Activated naive CD8-positive, alpha-beta T cell treated with anti-CD3 and anti-CD28 coated beads for 36 hours (primary cell): ENCODE measurements at places on chromosomes 4 and X. TPM values are rescaled to one million over a fixed set of nuclear protein-coding genes. Genes with fewer than 3 reads are reported as not detected.

DNA sequence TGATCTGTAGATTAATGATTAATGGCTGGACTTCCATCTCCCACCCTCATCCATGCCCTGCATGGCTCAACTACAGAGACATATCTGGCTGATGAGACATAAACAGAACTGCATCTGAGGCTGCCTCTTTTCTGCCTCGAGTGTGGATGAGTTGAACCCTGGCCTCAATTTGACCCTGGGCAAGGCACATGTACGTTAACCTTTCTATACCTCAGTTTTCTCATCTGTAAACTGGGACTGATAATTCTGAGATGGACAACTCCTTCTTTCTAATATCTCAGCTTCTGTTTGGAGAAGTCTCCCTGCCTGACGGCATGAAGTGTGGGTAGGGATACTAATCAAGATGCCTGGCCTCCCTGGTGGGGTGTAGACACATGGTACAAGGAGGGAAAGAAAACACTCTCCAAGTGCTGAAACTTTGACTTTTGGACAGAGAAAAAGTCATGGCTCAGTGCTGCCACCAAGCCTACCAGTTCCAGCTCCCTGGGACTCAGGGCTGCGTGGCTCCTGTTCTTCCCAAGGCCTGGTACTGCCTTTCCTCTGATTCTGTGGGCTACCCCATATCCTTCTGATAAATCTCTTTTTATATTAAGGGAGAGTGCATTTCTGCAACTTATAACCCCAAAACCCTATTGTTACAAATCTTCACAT, 64.4 kb downstream of the HAUS3 start:
- DNase-seq = no peak

The TSPAN7 gene
- 0.37 TPM for total RNA-seq

The REELD1 gene
- 0.20 TPM for total RNA-seq

- DNase-seq = no peak
Measured at GRCh38 chr4:13430834-13431568, 53.1 kb downstream of the RAB28 start.

The FAT4 gene
- total RNA-seq = not detected

DNA sequence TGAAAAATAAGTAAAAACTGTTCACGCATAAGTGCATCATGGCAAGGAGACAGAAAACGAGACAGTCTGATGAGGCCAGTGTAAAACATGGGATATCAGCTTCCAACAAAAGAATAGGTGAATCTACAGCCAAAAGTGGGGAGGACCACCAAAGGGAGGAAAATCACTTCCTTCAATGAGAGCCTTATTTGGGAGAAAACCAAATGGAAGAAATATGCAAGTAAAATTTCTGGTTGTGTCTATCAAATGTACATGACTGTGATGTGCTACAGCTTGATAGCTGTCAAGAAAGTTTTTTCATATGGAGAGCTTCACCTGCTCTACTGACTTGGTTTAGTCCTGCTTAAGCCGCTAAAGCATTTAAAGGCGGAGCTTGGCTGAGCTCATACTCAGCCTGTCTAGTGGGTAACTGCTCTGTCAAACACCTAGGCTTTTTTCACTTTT, 66.2 kb downstream of the MAGEA1 start:
- DNase-seq = no peak
